ENCODE measurements at places on chromosomes 2 and 18.

GRCh38 chr2:233418761-233419546, 64.7 kb downstream of the DGKD start:
- no peaks in the 10 kb centered on the region for H3K27me3 ChIP-seq
- peak overlapping the region; percentile 24 for H3K4me3 ChIP-seq
- DNase-seq = peak; percentile 91
- H3K27ac ChIP-seq = peak overlapping the region; percentile 71
- peaks cover 39% of the 10 kb centered on the region for H3K4me1 ChIP-seq

- no peak for DNase-seq
- no peak overlapping the region for H3K4me3 ChIP-seq
- no peaks in the 10 kb centered on the region for H3K36me3 ChIP-seq
- H3K4me1 ChIP-seq = peaks cover 12% of the 10 kb centered on the region
Observed at GRCh38 chr18:37481491-37481890, 84.1 kb downstream of the CELF4 start.

DNA sequence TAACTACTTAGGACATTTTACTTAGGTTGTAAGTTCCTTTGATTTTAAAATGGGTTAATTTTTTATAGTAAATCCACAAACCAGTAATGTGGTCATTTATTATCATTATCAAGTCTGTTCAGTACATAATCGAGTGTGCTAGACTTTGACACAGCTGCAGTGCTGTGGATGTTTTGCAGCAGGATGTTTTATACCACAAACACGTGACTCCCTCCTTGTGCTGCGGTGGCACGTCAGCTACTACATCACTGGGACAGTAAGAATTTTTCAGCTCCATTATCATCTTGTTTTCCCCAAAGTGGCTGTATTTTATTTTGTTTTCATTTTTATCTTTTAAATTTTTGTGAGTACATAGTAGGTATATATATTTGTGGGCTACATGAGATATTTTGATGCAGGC, 70.0 kb downstream of the ATP9B start:
- H3K27me3 ChIP-seq = no peaks in the 10 kb centered on the region
- no peak for DNase-seq
- no peak overlapping the region for H3K27ac ChIP-seq
- peaks cover 30% of the 10 kb centered on the region for H3K36me3 ChIP-seq

DNA sequence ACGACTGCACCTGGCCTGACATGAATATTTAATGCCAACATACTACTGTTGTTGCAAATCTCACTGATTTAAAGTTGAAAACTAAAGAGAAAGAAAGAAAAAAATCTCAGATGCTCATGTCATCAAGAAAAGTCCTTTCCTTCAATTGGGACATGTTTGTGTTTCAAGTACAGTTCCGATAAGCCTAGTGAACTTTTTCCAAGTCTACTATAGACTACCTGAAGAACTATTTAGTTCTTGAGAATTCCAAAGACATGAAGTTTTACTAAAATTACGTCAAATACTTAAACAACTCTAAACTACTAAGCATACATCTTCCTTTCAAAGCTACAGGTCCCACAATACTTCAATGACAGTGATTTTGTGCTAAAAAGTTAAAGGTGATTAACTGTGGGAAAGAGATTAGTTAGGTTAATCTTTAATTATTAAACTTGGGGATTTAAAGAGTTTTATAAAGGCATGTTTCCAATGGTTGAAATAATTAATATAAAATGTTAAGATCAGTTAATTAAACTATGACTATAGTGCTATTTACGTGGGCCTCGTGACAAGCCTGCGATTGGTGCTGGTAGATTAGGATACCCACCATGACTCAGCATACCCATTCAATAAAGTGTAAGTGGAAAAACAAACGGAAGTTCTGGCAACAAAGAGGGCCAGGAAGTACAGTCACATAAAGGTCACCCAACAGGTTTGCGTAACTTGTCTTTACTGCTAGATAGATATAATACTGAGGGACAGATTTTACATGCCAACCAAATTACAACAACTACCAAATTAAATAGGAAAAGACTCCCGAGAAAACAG, 55.5 kb downstream of the SEPTIN10 start:
- H3K4me1 ChIP-seq = no peaks in the 10 kb centered on the region
- H3K27ac ChIP-seq = no peak overlapping the region
- no peak overlapping the region for H3K4me3 ChIP-seq
- DNase-seq = no peak

GRCh38 chr2:96987301-96987909, 1.0 kb upstream of the FAM178B start:
- H3K27ac ChIP-seq = no peak overlapping the region
- no peaks in the 10 kb centered on the region for H3K27me3 ChIP-seq
- H3K4me1 ChIP-seq = no peaks in the 10 kb centered on the region
- peak; percentile 10 for DNase-seq
- no peaks in the 10 kb centered on the region for H3K36me3 ChIP-seq

GRCh38 chr2:25491966-25492532, 150.3 kb upstream of the DNMT3A start:
- peaks cover 6% of the 10 kb centered on the region for H3K4me1 ChIP-seq
- DNase-seq = no peak
- no peaks in the 10 kb centered on the region for H3K27me3 ChIP-seq
- H3K4me3 ChIP-seq = no peak overlapping the region

DNA sequence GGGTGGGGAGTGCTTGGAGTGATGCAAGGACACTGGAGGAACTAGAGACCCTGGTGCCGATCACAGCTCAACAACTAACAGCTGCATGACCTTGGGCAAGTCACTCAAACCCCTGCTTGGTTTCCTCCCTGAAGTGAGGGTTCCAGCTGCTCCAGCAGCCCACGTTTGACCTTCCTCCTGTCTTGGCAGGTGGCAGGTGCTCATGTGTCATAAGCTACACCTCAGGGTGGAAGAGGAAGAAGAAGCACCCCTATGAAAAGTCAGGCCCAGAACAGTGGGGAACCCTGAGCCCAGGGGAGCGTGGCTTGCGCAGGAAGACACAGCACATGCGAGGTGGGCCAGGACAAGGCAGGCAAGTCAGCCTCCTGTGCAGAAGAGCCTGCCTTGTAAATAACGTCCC, 42.4 kb downstream of the MRPL35 start:
- no peak overlapping the region for H3K27ac ChIP-seq
- no peaks in the 10 kb centered on the region for H3K27me3 ChIP-seq
- no peaks in the 10 kb centered on the region for H3K36me3 ChIP-seq
